Fibroblast of skin of right quadriceps (primary cell): ENCODE measurements at places on chromosomes 2 and 18.
A peak's percentile ranks its signal among the peaks of the same experiment; 100 is the strongest.

- DNase-seq, result no peak
Observed at GRCh38 chr18:2871111-2871720, 24.4 kb downstream of the EMILIN2 start.

- peak; percentile 5 for DNase-seq
Observed at GRCh38 chr2:221649051-221649775, 77.1 kb upstream of the EPHA4 start.

DNA sequence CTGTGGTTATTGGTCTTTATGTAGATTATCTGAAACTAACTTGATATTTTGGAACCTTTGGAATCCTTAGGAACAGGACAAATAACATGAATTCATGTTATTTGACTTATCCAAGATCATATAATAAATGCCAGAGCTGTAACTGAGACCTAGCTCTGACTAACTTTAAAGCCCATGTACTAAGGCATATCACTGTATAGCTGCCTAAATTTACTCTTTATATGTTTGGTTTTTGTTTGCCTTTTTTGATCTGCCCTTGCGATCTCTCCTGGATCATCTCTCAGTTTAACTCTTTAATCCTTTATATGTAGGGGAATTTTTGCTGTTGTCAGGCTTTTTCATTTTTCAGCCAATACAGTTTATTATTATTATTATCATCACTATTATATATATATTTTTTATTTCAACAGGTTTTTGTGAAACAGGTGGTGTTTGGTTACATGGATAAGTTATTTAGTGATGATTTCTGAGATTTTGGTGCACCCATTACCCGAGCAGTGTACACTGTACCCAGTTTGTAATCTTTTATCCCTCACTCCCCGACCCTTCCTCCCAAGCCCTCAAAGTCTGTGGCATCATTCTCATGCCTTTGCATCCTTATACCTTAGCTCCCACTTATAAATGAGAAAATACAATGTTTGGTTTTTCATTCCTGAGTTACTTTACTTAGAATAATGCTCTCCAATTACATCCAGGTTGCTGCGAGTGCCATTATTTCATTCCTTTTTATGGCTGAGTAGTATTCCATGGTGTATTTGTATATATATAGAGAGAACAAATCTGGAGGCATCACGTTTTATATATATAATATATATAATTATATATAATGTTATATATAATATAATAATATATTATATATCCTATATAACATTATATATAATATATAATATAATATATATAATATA is 48.9 kb downstream of the APLF start:
- DNase-seq, result no peak

GRCh38 chr2:21044694-21045371 is 960 bp upstream of the APOB start:
- no peak for DNase-seq

GRCh38 chr2:216621292-216621691 is 11.9 kb upstream of the IGFBP2 start:
- DNase-seq, result no peak

- peak; percentile 46 for DNase-seq
Observed at GRCh38 chr18:2956056-2956455, 56.9 kb downstream of the LPIN2 start.

DNA sequence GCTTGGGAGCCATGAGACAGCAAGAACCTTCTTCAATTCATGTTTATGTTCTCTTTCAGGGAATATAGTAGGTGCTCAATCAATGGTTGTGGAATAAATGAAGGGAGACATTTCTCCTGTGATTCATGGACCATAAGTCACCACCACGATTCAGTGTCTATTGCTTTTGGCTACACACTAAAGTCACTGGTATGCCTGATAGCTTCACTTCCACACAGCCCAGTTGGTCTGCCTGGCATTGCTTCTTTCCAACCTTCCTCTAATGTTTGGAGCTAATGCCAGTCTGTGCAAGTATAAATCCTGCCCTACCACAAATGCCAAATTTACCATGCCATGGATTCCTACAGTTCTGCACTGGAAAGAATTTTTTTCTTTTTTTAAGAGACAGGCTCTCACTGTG is 1.3 kb upstream of the CXCR1 start:
- DNase-seq, result no peak

DNA sequence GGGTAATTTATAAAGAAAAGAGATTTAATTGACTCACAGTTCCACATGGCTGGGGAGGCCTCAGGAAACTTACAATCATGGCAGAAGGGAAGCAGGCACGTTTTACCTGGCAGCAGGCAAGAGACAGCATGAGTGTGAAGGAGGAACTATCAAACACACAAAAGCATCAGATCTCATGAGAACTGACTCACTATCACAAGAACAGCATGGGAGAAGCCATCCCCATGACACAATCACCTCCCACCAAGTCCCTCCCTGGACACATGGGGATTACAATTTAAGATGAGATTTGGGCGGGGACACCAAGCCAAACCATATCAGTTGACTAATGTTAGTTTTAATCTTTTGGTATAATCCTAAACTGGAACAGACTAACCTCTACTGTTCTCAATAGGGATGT is 49.1 kb upstream of the CPO start:
- no peak for DNase-seq

GRCh38 chr2:162344617-162344950 is 652 bp downstream of the GCA start:
- no peak for DNase-seq

DNA sequence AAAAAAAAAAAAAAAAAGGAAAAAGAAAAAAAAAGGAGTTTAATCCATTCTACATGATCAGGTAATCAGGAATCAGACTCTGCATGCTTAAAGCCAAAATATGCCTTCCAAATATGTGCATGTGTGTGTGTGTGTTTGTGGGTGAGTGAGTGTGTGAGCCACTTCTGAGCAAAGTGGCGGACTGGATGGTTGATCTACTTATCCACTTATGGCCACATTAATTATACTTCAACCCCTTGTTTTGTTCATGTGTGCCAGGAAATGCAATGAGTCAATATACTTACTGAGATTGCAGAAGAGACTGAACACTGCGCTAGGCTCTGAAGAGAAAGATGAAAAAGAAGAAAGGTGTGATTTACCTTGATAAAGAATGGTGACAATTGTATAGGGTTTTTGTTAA is 586.5 kb upstream of the NXPH2 start:
- no peak for DNase-seq

DNA sequence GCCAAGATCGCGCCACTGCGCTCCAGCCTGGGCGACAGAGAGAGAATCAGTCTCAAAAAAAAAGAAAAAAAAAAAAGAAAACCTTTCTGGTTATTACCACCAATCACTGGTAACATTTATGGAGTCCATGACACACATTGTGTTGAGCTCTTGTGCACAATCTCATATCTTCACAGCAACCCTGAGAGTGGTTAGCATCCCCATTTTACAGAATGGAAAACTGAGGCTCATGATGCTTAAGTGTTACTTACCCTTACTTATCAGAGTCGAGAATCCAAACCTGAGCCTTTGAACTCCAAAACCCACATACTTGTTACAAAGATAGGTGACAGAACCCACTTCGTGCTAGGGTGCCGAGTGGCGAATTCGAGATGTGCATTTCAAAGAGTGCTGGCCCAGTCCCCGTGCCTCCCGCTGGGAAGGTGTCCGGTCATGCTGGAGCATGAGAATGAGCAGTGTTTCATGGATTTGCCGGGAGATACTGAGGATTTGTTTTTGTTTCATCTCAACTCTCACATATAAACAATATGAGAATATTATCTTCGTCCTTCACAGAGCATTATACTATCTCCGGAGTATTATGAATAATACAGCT is 50.9 kb downstream of the CYP27C1 start:
- DNase-seq, result no peak

DNA sequence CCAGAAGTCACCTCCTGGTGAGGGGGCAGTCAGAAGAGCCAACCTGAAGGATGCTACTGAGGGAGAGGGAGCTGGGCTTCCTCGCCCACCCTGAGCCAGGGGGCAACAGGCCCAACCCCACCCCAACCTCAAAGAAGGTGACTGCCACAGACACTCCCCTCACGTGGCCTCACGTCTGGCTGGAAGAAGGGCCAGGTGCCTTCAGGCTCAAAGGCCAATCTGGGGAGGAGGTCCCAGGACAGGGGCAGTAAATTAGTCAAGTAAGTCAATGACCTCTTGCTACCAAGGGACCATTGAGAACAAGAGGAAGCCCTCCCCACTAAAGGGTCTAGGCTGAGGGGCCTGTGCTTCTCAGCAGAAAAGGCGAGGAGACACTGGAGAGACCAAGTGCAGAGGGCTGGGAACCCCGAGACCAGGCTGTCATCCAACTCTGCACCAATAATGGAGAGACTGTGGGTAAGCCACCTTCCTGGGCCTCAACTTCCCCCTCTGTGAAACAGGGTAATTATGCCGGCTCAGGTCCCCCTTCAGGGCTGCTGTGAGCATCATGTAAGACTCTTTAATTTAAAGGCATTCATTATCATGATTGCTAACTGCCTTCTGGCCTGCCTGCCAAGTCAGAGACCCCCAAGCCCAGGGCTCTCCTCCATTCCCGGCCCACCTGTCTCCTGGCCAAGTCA is 20.2 kb upstream of the TNS1 start:
- no peak for DNase-seq

DNA sequence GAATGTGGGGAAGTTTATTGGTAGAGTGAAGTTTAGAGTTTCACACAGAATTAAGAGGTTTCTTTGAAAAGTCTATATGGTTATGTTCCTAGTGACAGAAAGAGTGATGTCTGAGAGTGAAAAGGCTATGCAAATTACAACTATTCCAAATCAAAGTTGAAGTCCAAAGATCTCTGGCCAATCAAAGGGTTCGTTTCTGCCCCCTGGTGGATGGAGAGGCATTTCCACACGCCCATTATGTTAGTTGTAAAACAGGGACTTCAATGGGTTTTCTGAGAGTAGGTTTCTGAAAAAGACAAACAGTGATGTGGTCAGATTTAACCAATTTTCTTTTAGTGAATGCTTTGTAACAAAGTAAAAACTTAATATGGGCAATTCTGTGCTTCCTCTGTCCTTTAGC is 441.5 kb upstream of the POU3F3 start:
- DNase-seq, result peak; percentile 19

- DNase-seq, result peak; percentile 8
Observed at GRCh38 chr2:197786010-197786877, 1.1 kb upstream of the BOLL start.

DNA sequence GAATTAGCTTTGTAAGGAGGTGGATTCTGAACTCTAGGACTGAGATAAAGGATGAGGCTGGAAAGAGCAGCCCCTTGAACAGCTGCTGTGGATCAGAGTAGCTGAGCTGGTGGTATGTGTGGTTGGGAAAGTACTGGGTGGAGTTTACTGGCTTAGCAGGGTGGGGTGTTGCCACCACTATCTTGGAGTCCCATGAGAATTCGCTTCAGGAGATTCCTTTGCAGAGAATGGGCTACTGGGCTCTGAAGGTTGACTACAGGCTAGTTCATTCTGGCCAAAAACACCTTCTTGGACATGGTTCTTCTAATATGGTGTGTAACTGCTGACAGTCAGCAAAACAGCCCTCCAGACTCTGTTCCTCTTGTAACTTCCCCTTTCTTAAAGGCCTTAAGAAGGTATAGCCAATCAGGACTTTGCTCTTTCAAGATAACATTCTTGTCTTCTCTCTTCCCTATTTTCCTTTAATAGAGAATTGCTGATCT is 52.7 kb downstream of the TET3 start:
- DNase-seq, result peak; percentile 30

GRCh38 chr18:10030816-10031541 is 117.2 kb downstream of the VAPA start:
- peak; percentile 22 for DNase-seq

DNA sequence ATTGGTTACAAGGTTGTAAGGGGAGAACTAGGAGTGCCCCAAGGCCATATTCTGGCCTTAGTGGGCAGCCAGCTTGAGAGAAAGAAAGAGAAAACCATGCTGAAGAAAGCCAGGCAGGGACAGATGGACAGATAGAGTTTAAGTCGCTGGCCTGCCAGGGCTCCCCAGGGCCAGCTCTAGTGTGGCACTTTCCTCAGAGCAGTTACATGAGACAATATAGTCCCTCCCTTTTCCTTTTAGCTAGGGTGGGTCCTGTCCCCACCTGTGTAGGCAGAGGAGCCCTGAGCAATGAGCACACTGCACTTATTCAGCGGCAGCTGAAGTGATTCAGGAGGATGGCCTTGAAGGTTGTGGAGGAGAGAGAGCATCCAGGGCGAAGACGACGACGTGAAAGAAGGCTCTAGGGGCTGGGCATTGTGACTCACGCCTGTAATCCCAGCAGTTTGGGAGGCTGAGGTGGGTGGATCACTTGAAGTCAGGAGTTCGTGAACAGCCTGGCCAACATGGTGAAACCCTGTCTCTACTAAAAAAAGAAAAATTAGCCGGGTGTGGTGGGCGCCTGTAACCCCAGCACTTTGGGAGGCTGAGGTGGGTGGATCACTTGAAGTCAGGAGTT is 152.0 kb upstream of the SLC1A4 start:
- DNase-seq, result peak; percentile 76

- DNase-seq, result no peak
Observed at GRCh38 chr2:116716444-116716843, 1098.0 kb upstream of the DDX18 start.

DNA sequence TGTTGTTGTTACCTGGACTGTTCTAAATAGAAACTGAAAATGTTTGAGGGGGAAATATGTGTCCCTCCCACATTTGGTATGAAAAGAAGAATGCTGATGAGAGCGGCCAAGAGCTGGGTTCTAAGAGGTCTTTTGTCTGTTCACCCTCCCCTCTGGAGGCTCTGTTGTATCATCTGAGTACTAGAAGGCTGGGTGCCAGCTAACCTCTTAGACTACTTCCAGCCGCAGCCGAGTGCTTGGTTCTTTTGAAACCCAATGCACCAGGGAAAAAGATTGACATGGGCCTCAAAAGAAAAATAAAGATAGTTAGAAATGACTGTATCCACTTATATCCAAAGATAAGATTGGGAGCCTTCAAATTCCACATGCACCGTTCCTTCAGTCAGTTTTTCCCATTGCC is 255.9 kb downstream of the TXNL1 start:
- DNase-seq, result no peak

GRCh38 chr2:5729416-5729815 is 37.2 kb downstream of the SOX11 start:
- DNase-seq, result no peak

DNA sequence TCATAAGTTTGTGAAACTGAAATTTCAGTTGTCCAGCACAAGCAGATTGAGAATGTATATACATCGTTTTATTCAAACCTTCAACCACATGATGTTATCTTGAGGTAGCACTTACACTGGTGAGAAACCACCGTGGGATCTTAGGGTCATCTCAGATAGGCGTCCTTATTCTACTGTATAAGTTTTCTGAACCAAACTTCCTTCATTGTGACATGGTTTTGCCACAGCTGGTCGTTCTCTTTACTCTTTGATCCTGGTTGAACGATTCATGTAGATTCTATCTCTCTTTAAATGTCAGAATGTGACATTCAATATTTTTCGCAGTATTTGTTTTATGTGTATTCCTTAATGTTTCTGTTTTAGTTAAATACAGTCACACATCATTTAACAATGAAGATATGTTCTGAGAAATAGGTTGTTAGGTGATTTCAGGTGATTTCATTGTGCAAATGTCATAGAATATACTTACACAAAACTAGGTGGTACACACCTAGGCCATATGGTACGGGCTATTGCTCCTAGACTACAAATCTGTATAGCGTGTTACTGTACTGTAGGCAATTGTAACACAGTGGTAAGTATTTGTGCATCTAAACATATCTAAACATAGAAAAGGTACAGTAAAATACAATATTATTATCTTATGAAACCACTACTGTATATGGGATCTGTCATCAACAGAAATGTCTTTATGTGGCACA is 17.9 kb upstream of the ARHGAP25 start:
- DNase-seq, result no peak

- no peak for DNase-seq
Observed at GRCh38 chr2:224033601-224034000, 5.5 kb downstream of the SERPINE2 start.

GRCh38 chr2:1995081-1995480 is 250.8 kb upstream of the PXDN start:
- DNase-seq, result no peak
